OCI-M1 (cell line): ENCODE measurements at places on chromosomes 1 and 21.

GRCh38 chr1:41919764-41920397 is 1.2 kb upstream of the HIVEP3 start:
- DNase-seq, result peak; percentile 83

DNA sequence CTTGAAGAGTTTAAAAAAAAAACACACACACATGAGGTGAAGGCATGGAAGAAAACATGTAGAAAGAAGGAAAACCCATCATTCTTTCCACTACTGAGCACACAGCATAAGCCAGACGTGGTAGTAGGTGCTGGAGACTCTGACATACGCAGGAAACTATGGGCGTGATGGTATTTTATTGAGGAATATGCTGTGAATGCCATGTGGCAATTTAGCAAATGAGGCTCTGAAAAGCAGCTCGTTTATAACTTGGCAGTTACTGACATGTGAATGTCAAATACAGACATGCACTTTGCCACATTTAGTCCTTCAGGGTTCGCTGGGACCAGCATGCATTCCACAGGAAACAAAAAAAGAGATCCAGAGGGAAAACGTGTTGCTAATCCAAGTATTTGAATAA is 74.3 kb upstream of the IFNAR2 start:
- no peak for DNase-seq

DNA sequence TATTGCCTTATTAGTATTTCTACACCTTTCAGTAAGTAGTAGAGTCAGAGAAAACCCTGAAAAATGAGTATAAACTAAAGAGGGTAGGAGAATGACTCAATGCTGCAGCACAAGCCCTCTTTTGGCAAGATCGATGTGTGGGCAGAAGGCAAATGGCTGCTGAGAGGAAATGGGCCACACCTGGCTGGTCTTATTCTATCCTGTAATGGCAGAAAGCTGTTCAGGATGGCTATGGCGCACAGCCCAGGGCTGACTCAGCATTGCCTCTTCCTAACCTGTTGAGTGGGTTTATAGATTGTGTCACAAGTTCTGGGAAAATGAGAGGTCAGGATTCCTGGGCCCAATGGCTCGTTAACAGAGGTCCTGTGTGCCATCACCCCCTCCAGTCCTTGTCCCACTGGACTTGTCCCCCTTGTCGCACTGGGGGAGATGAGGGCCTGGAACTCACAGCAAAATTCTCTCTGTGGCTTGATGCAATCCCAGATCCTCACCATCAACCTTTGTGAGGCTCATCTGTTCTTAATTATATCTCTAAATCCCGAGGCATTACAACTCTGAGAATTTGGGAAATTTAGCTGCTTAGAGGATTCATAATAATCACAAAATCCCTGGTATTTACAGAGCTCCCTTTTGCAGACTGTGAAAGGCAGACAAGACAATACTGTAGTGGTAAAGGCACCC is 13.2 kb downstream of the HMGB4 start:
- no peak for DNase-seq

GRCh38 chr1:159829273-159829634 is 2.6 kb downstream of the SLAMF8 start:
- peak; percentile 53 for DNase-seq

GRCh38 chr1:194252199-194252598 is 1065.8 kb upstream of the B3GALT2 start:
- DNase-seq, result no peak

GRCh38 chr1:2415801-2416208 is 3.4 kb upstream of the PEX10 start:
- DNase-seq, result no peak

GRCh38 chr1:7751174-7751573 is 19.9 kb upstream of the VAMP3 start:
- no peak for DNase-seq
